Activated naive CD8-positive, alpha-beta T cell treated with anti-CD3 and anti-CD28 coated beads, Interleukin-2, amount 50 U/mL, for 16 hours (primary cell): ENCODE measurements at places on chromosomes 12 and 14.
A peak's percentile ranks its signal among the peaks of the same experiment; 100 is the strongest.

DNA sequence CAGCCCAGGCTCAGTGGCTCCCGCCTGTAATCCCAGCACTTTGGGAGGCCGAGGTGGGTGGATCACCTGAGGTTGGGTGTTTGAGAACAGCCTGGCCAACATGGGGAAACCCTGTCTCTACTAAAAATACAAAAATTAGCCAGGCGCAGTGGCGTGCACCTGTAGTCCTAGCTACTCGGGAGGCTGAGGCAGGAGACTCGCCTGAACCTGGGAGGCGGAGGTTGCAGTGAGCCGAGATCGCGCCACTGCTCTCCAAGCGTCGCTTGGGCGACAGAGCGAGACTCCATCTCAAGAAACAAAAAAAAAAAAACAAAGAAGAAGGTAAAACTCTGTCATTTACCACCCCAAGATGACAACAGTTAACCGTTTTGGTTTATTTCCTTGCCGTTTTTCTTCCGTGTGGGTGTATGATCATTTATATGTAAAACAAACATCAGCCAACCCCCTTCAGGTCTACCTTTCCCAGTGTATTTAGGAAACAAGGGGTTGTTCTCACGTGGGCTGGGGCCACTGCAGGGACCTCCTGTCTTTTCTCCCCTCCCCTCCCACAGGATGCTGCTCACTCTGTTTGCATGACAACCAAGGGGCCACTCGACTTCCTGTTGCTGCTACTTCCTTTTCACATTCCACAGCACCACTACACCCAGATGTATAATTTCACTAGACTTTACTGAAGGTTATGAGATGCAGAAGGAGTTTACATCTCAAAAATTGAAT, 13.6 kb downstream of the TTC9 start:
- DNase-seq: no peak

DNA sequence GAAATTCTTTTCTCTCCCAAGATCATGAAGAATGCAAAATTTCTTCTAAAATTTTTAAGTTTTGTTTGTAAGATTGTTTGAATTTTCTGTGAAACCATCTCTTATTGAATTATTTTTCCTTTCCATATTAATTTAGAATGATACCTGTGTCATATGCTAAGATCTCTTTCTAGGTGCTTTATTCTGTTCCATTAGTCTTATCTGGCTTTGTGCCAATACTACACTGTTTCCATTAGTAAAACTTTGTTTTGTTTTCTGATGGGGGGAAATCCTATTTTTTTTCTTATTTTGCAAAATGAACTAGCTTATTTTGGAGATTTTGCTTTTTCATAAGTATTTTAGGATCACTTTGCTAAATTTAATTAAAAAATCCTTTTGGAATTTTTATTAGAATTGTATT, 193.9 kb downstream of the FUT8 start:
- no peak for DNase-seq

- DNase-seq: peak; percentile 48
Measured at GRCh38 chr12:8544295-8544694, 3.6 kb upstream of the CLEC4E start.

DNA sequence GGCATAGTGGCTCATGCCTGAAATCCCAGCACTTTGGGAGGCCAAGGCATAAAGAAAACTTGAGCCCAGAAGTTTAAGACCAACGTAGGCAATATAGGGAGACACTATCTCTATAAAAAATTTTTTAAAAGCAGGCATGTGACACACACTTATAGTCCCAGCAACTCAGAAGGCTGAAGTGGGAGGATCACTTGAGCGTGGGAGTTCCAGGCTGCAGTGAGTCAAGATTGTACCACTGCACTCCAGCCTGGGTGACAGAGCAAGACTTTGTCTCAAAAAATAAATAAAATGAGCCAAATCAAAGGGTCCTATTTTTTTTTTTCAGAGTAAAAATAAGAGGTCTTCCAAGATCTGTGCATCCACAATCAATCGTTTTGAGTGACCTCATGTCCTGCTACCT, 237.6 kb downstream of the SLC16A7 start:
- no peak for DNase-seq

GRCh38 chr14:31949709-31950108, 127.4 kb upstream of the ARHGAP5 start:
- DNase-seq: no peak

GRCh38 chr12:118190266-118190665, 54.3 kb downstream of the PEBP1 start:
- DNase-seq: no peak

DNA sequence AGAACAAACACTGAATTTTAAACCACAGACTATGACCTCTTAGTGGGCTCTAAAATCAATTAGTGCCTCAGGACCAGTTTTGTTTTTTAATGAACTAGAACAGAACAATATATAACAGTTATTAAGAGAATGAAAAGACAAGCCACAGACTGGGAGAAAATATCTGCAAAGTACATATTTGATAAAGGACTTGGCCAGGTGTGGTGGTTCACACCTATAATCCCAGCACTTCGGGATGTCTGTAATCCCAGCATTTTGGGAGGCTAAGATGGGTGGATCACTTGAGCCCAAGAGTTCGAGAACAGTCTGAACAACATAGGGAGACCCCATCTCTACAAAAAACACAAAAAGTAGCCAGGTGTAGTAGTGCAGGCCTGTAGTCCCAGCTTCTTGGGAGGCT, 36.2 kb downstream of the PPP1R13B start:
- DNase-seq: no peak

GRCh38 chr12:12387501-12387900, 30.6 kb downstream of the BORCS5 start:
- DNase-seq: no peak

GRCh38 chr12:28235015-28235414, 44.8 kb downstream of the CCDC91 start:
- DNase-seq: no peak

GRCh38 chr14:84144166-84144565, 1385.8 kb upstream of the FLRT2 start:
- no peak for DNase-seq

- no peak for DNase-seq
Measured at GRCh38 chr14:77123381-77124325, 17.9 kb downstream of the ZDHHC22 start.

DNA sequence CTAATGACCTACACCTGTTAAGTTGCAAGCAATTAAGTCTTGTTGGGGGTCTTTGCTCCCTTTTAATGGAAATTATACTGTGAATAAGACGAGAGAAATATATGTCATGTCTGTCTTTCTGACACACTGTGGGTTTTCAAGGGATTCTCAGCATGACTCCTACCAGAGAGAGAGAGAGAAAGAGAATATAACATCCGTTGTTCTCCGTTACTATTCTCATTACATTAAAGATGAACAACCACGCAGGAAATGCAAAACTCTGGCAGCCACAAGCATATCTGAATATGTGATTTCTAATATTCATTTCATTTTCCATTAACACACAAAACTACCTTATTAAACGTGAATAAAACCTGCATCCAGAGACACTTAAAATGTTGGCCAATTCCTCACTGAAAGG, 67.3 kb upstream of the EGLN3 start:
- DNase-seq: no peak

DNA sequence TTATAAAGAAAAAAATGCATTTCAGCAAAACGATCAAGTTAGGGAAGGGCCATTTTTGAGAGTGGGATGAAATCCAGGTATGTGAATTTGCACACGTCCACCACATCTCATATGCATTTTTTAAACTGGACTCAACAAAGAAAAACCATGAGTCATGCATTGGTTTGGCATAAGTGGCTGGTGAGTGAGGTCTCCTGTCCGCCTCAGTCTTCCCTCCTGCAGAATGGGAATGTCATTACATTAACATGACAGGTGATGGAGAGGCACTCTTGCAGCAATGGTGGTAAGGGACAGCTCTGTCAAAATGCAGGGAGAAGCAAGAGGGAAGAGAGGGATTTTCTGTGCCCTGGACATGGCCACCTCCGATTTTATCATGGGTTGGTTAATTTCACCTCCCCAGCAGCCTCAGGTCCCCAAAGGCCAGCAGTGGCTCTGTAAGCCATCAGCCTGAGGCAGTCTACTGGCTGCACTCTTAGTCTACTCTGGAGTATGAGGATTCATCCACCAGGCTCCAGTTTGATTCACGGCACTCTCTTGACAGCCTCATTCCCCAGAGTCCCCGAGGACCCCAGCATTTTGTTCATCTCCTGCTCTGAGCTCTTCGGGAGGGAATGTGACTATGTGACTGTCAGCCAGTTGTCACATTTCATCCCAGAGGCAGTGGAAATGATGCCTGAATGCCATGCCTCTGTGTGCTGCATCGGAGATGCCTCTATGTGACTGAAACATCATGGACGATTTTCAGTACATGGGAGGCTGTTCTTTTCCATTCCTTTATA, 17.1 kb upstream of the PWP1 start:
- no peak for DNase-seq

DNA sequence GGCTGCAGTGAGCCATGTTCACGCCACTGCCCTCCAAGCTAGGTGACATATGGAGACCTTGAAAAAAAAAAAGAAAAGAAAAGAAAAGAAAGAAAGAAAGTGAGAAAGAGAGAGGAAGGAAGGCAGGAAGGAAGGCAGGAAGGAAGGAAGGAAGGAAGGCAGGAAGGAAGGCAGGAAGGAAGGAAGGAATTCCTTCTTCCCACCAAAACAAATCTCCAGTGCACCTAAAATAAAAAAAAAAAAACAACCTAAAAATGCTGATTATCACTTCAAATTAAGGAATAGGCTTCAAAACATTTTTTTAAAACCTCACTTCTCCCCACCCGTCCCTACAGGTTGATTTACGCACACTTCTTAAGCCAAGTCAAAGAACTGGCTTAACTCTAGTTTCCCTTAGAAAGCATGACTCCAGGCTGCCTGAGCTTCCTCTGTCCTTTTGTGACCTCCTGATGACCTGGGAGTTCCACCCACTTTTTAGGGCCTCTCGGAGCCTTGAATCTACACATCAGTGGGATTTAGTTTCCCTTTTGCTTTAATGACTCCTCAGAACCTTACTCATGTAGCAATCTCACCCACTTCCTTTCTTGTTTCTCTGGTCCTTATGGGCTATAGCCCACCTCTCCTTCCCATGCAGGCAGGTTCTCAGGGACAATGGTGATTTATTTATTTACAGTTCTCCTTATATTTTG, 18.6 kb downstream of the DUSP6 start:
- no peak for DNase-seq

DNA sequence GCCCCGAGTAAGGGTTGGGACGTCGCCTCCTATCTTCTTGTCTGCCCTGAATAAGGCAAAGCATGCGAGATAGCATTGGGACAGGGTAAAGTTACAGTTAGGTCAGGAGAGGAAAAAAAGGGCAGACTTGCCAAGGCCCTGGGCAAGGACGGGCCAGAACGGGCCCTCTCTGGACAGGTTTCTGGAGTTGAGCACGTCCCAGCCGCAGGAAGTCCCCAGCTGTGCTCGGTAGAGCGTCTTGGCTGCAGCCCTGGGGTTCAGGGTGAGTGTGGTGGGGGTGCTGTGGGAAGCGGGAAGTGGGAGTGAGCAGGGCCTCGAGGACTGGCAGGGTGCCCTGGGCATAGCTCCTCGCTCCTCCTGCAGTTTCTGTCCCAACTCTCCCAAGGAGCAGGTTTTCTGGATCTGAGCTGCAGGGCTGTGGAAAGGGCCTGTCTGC, 5.4 kb downstream of the RPS6KL1 start:
- no peak for DNase-seq

GRCh38 chr14:103099733-103100280, 5.3 kb downstream of the EXOC3L4 start:
- DNase-seq: no peak

GRCh38 chr12:24701343-24701742, 247.6 kb downstream of the BCAT1 start:
- no peak for DNase-seq

DNA sequence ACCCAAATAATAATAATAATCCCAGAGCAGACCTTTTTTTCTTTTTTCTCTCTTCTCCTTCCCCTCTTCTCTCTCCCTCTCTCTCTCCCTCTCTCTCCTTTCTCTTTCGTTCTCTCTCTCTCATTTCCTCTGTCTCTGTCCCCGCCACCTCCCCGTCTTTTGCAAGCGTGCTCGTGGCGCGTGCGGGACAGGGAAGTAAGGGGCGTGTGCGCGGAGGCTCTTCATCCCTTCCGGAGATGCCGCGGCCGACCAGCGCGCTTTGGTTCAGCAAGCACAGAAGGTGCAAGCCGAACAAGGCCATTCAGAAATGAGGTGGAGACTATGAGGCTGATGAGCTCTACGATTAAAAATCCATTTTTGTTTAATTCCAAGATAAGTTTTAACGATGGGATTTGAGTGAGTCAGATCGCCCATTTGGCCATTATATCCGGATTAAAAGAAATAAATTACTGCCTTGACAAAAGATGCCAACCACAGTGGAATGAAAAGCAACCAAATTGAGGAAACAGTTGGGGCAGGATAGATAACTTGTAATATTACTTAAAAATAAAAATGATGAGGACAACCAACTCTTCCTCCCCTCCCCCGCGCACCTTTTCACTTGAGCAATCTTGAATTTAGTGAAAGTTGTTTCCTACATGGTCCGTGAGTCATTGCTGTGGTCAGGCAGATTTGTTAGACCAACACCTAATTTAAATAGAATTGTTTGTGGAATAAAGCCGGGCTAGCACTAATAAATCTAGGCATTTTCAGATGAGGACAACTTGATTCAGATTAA, 1.2 kb upstream of the AMIGO2 start:
- peak; percentile 25 for DNase-seq

DNA sequence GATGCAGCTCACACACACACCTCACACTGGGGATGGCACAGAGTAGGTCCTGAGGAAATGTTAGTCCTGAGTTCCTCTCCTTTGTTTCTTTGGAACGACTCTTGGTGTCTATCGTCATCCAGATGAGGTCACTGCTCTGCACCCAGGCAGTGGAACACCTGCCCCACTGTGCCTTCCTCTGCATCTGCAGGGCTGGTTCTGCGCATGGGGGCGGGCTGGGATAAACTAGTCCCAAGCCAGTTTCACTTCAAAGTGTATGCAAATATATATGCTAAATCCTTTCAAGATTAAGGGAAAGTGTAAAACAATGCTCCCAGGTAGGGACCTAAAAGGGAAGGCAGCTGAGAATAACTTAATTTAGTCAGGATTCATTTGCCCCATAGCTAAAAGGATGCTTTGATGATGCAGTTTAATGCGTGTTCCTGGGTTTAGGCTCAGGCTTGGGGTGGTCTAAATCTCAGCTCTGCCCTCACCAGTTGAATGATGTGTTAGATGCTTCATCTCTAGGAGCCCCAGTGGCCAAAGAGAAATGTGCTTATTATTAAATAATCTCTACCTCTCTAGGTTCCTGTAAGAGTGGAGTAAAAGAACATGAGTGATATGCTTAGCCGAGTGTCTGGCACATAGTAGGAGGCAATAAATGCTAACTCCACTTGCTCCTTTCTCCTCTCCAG, 47.1 kb upstream of the OVCH1 start:
- no peak for DNase-seq

- no peak for DNase-seq
Measured at GRCh38 chr12:43179486-43179885, 372.5 kb downstream of the ADAMTS20 start.

GRCh38 chr12:123073292-123073691, 77.6 kb downstream of the PITPNM2 start:
- no peak for DNase-seq

DNA sequence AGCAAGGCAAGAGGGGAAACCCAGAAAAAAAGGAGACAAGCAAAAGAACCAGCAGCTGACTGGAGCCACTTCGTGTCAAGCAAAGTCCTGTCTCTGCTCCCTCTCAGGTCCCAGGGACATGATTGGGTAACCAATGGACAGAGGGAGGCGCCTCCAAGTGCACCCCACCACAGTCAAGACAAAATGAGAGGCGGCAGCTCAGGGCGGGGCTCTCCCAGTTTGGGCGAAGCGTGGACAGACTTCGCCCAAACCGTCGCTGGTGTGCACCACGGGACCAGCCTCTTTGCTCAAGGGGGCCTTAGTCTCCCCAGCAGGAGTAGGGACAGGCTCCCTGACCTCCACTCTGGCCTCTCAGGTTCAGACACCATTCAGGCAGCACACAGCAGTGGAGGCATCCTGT, 1.5 kb upstream of the BEGAIN start:
- no peak for DNase-seq
